ENCODE measurements at places on chromosomes 2 and 18.

GRCh38 chr18:67589325-67589724, 72.8 kb upstream of the DSEL start:
- DNase-seq: no peak

DNA sequence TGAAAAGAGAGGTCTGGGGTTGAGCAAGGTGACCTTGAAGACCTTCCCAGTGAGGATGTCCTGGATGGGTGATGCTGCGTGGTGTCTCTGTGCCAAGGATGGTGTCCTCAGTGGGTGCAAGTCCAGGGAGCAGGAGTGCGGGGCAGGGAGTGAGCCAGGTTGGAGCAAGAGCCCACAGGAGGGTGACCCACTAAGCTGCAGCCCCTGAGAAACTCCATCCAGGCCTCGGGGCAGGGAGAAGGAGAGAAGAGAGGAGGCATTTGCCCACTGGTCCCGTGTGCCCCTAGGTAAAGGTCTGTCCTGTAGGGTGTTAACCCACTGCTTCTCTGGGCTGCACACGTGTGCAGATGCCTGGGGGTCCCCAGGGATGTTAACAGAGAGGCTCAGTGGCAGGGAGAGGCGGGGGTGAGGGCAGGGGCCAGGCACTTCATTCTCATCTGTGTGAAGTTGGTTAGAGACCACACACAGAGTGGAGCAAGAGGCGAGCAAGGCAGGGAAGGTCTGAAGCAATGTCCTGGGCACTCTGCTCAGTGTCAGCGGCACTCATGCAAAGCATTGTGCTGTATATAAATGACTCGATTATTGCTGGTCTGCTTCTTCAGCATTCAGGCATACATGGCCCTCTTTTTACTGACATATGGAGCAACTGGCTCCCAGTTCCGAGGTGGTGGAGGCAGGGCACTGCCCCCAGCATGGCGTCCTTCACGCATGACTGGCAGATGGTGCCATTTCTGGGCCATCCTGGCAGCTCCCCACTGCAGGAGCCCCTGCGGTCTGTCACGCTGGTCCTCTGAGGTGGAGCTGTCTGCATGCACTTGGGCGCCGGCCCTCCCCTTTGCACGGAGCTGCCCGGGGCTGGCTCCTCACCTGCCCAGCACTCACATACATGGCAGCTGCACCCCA, 117.2 kb upstream of the HS6ST1 start:
- no peak for DNase-seq

DNA sequence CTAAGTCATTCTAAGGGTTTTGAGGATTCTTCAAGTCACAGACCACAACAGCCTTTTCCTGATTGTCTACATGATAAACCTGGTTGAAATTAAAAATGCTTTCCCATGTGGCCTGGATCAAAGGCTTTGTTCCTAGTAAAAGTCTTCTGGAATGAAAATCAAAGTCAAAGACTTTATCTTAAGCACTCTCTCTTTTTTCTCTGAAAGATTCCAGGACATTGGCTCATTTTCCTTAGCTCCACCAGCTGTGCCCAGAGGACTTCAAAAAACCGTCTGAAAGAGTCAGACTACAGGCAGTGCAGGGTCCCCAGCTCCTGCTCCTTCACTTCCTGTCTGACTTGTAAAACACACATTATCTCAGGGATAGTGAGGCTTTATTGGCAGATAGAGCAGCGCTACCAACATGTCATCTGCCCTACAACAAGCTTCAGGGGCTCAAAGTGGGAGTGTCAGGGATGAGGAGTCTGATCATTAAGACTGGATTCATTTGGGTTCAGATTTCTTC, 148.2 kb downstream of the ESCO1 start:
- no peak for DNase-seq

DNA sequence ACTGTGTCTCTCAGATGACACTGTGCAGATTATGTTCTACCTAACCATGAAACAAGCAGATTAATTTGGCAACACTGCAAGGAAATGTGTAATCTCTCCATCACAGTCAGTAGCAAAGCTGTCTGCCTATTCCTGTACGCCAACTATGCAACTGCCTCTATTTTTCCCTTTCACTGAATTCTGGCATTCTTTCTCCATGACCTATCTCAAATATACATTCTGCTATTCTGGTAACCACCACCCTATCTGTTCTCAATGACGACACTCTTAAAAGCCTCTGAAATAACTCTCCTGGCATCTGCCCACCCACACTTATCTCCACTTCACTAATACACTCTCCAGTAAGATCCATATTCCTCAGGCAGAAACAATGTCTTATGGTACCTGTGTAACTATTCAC, 78.7 kb downstream of the ABCA12 start:
- DNase-seq: no peak

- no peak for DNase-seq
Observed at GRCh38 chr2:181570833-181571661, 85.9 kb downstream of the CERKL start.

GRCh38 chr18:50696929-50697328, 122.9 kb downstream of the MRO start:
- no peak for DNase-seq

- no peak for DNase-seq
Observed at GRCh38 chr2:168434146-168434545, 21.9 kb upstream of the CERS6 start.

DNA sequence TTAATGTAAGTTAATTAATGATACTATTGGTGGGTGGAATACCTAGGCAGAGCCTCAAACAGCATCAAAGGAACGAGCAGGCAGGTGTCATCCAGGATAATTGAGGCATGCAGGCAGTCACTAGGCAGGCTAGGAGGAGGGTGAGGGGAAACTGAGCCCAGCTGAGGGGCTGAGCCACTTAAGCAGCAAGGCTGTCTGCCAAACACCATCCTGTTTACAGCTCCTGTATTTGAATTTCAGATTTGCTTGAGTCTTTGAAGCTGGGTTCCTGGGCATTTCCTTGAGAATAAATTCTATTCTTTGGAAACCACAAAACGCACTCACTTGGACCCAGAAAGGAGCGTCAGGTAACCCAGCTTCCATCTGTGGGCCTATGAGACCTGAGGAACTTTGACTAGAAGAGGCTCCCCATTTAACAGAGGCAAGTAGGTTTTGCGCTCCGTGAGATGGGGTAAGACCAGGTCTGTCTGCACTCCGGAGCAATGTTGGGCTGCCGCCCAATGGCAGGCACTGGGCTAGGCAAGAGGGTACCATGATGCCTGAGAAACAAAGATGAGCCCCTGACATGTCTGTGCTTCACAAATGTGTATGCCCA, 2.0 kb downstream of the EDAR start:
- no peak for DNase-seq

- no peak for DNase-seq
Observed at GRCh38 chr18:25493401-25493800, 141.4 kb upstream of the ZNF521 start.
